ENCODE measurements at places on chromosomes 6 and 20.

DNA sequence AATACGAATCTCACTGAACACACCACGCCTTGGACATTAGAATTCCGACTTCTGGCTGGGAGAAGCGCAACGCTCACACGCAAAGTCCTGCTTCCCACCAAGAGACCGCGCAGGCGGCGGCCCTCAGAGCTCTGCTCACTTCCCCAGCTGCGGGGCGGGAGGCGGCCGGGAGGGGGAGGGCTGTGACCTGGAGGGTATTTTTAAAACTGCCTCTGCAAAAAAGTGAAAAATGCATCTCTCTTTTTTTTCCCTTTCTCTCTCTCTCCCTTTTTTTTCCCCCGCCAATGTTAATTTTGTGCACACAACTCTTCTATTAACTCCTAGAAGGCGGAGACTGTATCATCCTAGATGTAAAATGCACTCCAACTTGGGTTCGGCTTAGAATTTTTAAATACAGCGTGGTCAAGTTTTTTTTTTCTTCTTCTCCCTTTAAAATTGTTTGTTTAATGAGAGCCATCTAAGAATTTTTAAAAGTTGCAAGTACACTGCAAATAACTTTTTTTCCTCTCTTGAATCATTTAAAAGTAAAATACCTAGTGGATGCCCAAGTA is 66.4 kb downstream of the STX11 start:
- DNase-seq, result no peak

GRCh38 chr20:51423290-51423667 is 119.2 kb downstream of the NFATC2 start:
- no peak for DNase-seq

GRCh38 chr20:41411391-41411847 is 44.8 kb upstream of the EMILIN3 start:
- DNase-seq, result no peak

GRCh38 chr6:4348462-4349112 is 213.2 kb upstream of the ECI2 start:
- DNase-seq, result no peak

- no peak for DNase-seq
These were observed 11.4 kb downstream of the DDX27 start for GRCh38 chr20:49230561-49231133.

DNA sequence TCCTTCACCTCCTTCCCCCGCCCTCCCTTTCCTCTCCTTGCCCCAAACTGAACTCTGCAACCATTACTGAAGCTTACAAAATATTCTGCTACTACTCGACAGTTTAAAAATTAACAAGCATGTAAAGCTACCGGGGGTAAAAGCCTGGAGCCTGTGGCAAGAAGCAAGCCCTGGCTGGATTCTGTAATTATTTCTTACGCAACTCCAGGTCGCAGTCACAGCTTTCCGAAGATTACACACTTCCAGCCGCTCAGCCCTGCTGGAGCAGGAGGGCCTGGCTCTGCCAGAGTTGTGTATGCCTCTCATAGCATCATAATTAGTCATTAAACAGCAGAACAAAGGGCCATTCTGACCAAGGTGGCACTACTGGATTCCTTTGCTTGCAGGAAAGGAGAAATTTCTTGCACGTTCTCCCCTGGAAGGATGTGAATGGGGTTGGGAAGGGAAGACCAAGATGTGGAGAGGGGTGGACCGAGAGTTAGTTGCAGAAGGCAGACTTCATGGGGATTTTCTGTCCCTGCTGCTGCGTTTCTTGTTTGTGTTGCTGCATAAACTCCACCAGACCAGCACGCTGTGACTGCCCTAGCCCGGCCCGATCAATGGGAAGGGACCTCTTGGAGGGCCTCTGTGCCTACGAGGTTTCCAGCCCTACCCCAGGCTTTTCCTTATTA is 23.6 kb downstream of the FOXQ1 start:
- DNase-seq, result no peak

GRCh38 chr6:121838842-121839241 is 403.4 kb downstream of the GJA1 start:
- no peak for DNase-seq

DNA sequence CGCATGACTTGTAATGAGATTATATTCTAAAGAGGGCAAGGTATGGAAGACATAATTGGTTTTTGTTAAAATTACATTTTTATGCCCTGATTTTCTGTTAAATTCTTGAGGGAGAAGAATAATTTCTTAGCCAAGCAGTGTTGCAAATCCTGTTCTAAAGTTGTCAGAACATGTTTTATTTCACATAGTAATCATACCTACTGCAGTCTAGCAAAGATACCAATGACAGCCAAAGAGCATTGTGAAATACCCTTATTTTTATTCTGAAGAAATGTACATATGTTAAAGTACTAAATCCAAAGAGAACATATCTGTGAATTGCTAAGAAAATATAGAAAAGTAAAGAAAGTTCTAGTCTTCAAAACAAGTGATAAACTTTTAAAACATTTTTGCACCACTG is 39.6 kb upstream of the SMIM8 start:
- DNase-seq, result no peak

- DNase-seq, result peak; percentile 9
These were observed 44.5 kb downstream of the RAMACL start for GRCh38 chr6:166541876-166542579.

- no peak for DNase-seq
These were observed 29.0 kb upstream of the AFDN start for GRCh38 chr6:167797476-167798265.

- DNase-seq, result no peak
These were observed 83.6 kb downstream of the MRPL14 start for GRCh38 chr6:44043479-44044153.

DNA sequence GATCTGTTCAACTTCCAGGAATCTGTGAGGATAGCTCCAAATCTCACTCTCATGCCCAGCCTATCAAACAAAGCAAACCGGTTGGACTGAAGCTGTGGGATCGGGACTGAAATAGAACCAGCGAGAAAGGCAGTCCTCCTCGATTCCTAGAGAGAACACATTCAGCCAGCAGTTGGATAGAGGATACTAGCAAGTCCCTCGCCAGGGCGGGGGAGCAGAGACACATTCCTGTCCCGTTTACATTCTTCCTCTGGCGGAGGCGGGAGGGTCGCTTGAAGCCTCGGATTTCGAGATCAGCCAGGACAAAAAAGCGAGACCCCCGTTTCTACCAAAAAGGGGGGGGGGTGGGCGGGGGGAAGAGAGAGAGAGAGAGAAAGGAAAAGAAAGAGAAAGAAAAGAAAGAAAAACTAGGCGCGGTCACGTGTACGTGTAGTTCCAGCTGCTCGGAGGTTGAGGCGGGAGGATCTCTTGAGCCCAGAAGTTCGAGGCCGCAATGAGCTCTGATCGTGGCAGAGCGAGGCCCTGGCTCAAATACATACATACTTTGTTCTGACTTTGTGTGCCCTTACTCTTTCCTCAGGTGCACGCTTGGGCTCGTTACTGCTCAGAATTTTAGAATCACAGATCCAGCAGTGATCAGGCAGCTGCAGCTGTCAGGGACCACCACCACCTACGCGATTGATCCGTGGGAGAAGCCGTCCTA is 19.5 kb downstream of the ZNF311 start:
- peak; percentile 52 for DNase-seq

DNA sequence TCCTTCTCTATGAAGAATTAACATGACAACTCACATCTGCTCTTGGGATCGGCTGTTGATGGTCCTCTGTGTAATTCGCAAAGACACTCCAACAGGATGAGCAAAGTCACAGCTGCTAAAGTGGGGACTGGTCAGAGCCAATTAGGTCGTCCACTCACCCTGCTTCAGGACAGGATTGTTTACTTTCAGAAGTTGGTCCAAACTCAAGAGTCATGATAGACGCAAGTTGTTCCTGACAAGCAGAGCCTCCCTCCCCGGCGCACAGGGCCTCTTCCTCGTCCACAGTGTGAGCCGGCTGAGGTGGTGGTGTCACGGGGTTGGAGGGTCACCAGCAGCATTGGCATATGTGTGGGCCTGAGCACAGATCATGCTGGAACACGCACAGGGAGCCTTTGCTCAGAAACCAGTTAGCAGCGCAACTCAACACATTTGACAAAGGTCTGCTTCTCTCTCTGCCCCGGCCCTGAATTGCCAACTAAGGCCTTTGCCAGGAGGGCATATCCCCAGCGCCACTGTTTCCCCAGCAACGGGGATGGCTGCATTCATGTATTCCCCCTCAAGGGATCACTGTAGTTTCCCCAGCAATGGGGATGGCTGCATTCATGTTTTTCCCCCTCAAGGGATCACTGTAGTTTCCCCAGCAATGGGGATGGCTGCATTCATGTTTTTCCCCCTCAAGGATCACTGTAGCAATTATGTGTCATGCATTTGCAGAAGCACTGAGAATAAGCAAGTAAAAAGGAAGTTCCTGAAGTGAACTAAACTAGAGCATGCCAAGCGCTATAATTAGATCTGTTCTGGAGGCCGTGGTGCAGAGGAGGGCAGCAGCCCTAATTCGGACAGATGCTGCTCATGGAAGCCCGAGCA is 111.7 kb downstream of the THBS2 start:
- no peak for DNase-seq

- no peak for DNase-seq
These were observed 2.8 kb downstream of the TMC2 start for GRCh38 chr20:2538931-2539720.

DNA sequence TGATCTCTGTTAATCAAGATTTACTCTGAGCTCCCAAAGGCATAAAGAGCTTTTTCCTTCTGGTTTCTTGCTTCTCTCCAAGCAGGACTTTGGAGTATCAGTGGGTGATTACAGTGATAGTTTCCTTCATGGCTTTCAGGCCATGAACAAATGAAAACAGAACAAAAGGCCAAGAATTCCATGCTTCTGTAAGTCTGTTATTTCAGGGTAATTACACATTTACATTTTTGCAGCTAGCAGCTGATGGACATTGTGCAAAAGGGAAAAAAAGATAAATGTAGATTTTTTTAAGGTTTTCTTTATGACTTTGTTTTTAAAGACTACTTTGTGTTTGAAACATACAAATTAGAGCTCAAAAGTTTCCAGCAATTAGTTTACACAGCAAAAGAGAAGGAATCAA is 441.6 kb downstream of the PLCB1 start:
- no peak for DNase-seq

- no peak for DNase-seq
These were observed 76.7 kb downstream of the BCKDHB start for GRCh38 chr6:80183019-80183795.

DNA sequence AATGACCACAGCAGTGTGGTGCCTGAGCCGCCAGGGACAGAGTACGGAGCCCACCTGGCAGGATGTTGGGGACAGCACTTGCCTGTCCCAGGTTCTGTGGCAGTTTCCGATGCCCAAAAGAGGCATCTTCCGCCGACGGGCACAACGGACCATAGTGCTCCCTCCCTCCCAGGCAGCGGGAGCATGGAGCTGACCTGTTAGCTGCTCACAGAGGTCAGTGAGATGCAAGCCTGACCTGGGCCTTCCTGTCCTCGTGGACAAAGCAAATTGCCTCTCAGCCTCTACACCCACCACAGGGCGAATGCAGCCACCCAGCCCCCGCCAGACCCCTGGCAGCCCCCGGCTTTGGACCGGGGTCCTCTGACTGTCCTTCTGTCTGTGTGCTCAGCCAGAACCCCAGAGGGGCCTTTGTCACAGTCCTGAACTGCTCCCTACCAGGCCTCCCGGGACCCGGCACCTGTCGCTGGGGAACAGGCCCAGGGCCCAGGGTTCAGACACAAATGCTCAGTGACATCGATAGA is 16.2 kb upstream of the FRMD1 start:
- no peak for DNase-seq

DNA sequence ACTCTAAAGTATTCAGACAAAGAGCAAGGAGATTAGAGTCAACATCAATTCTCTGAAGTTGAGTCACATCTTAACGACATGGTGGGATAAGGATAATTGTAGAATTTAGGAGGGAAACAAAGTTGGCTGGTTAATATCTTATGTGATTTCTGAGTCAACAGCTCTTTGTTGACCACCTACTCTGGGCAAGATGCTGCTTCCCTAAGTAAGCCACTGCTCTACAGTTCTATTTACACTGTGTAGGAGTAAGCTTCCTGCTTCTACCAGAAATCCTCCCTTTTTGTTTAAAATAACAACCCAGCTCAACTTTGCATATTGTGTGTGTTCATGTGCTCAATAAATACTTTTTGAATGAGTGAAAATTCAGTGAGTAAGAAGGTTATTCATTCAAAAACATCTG is 3.1 kb downstream of the HS3ST5 start:
- no peak for DNase-seq

GRCh38 chr20:61805781-61806180 is 259.9 kb downstream of the TAF4 start:
- no peak for DNase-seq

DNA sequence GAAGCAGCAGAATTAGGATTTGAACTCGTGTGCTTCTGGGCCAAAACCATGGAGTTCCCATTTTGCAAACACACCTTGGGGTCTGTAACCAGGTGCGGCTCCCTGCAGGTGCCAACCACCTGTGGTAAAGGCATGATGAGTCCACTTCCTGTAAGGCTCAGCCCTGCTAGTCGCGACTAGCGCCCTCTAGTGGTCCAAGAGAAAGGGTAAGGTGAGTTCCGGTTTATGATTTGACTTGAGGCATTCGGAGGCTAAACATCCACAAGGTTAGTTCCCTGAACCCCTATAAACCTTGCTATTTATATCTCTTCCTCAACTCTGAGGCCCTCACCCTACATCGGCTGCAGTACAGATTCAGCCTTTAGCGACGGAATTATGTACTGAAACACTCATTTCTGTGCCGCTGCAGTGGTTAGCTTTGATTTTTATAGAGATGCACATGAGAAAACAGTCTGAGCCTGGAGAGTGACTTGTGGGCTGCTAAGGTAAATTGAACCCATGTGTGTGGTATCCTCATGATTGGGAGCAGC is 173.4 kb downstream of the PLCB1 start:
- no peak for DNase-seq

GRCh38 chr6:30259140-30260035 is 46.2 kb upstream of the TRIM26 start:
- peak; percentile 65 for DNase-seq

Measured in bone marrow (tissue), 2 donors.